ENCODE measurements at places on chromosomes 3 and 15.

DNA sequence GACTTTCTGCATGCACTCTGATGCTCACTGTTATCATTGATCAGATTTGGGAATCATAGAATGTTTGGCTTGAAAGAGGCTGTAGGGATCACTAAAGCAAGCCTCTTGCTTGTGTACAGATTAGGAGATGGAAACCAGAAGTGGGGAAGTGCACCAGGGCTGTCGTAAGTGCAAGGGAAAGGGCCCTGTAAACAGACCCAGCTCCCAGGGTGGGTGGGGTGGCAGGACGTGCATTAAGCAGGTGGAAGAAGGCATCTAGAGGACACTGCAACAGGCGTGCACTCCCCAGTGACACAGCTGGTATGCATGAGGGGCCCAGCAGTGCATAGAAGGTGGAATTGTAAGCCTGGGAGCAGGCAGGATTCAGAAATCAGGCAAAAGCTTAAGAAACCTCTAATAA lies 58.0 kb upstream of the SLC7A14 start:
- DNase-seq, result no peak

DNA sequence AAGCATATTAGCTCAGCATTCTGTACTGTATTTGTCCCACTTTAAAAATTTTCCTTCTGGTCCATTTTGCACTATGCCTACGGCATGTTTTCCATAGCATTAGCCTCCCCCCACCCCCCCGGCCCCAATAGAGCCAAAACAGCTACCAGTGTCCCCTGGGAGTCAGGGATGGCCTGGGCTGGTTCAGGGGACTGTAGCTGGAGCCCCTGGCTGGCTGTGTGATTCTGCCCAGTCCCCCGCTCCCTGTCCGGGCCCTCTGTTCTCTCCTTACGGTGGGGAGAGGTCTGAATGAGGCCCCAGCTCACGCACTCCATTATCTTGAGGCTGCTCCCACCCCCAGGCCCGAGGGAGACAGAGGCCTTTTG lies 70.1 kb downstream of the KLF15 start:
- DNase-seq, result no peak

GRCh38 chr3:89216016-89216739 lies 108.8 kb downstream of the EPHA3 start:
- DNase-seq, result peak; percentile 25

- no peak for DNase-seq
Measured at GRCh38 chr15:31805090-31805662, 225.1 kb upstream of the CHRNA7 start.

- DNase-seq, result no peak
Measured at GRCh38 chr3:184351511-184352148, 9.8 kb downstream of the CLCN2 start.

DNA sequence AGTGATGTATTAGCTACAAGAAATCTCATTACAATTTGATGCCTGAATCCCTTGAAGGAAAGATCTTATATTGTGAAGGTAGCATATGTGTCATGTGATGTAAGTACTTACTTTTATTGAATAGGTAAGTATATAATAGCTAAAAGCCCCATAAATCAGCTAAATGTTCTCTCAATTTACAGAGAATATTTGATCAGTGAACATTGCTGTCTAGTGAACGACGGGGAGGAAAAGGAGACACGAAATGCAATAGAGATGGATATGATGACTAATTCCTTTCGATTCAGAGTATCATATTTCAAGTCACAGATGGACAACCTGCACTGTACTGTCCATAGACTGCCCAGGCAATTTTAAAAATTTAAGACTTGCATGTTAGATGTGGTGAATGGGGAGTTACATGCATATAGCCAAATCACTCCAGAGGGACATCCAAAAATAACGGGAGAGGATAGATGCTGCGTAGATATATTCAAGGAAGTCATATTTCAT lies 462.1 kb upstream of the CDIN1 start:
- DNase-seq, result no peak

- DNase-seq, result no peak
Measured at GRCh38 chr3:135229018-135229495, 434.0 kb downstream of the EPHB1 start.

- DNase-seq, result no peak
Measured at GRCh38 chr15:71013446-71013845, 101.8 kb upstream of the THSD4 start.

GRCh38 chr3:177357352-177358090 lies 160.2 kb upstream of the TBL1XR1 start:
- DNase-seq, result peak; percentile 89

All from mesenchymal stem cell (in vitro differentiated cells and primary cell).